ENCODE measurements at places on chromosomes 11 and 22. TPM values are rescaled to one million over a fixed set of nuclear protein-coding genes. Genes with fewer than 3 reads are reported as not detected.
A peak's percentile ranks its signal among the peaks of the same experiment; 100 is the strongest.

The RBM7 gene
- 12.1 TPM for total RNA-seq

The CCS gene
- total RNA-seq, result 13.8 TPM

The UPK2 gene
- not detected for total RNA-seq

The GNAZ gene
- total RNA-seq, result 1.9 TPM

The ADSL gene
- 41.8 TPM for total RNA-seq

The CDCA5 gene
- 0.52 TPM for total RNA-seq

The EHF gene
- 0.78 TPM for total RNA-seq

The PPP1R14B gene
- 99.2 TPM for total RNA-seq

The F2 gene
- total RNA-seq, result not detected

The PNPLA5 gene
- not detected for total RNA-seq

The TMEM151A gene
- 1.4 TPM for total RNA-seq

- H3K27me3 ChIP-seq, result no peaks in the 10 kb centered on the region
- no peak overlapping the region for H3K27ac ChIP-seq
- H3K4me1 ChIP-seq, result no peaks in the 10 kb centered on the region
- no peak overlapping the region for H3K4me3 ChIP-seq
- DNase-seq, result no peak
Measured at GRCh38 chr11:60336767-60337391, 9.8 kb downstream of the MS4A6E start.

DNA sequence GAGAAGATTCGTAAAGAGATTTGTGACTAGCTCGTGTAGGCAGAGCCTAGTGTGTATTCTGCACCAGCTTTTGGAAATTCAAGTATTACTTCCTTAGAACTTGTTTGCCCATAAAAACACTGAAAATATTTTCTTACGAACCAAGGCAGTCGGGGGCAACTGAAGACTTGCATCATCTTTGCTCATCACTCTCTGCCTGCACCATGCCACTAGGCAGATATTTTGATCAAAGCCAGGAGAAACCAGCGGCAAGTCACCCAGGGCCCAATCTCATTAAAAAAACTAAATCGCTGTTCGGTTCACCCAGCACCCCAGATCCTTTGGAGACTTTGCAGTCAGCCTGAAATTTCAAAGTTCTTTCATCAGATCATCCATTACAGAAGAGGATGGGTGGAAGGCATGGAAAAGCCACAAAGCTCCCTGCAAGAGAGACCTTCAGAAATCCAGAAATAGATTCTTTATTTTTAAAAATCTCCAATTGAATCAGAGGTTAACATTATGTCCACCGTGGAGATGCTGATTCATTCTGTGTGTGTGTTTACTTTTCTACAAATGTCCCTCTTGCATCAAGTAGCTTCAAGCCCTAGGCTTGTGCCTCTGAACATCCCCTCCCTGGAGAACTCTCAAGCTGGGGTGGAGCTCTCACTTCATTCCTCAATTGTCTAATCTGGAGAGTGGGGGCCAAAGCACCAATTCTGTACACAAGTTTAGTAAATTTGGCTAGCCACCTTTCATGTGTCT is 78.4 kb downstream of the ETS1 start:
- no peaks in the 10 kb centered on the region for H3K27me3 ChIP-seq
- peaks cover 15% of the 10 kb centered on the region for H3K36me3 ChIP-seq
- no peak overlapping the region for H3K4me3 ChIP-seq
- DNase-seq, result no peak
- H3K4me1 ChIP-seq, result no peaks in the 10 kb centered on the region

- H3K27ac ChIP-seq, result no peak overlapping the region
- H3K4me1 ChIP-seq, result peaks cover 19% of the 10 kb centered on the region
- no peaks in the 10 kb centered on the region for H3K36me3 ChIP-seq
- no peaks in the 10 kb centered on the region for H3K27me3 ChIP-seq
- H3K4me3 ChIP-seq, result no peak overlapping the region
- DNase-seq, result no peak
Measured at GRCh38 chr11:117720061-117720511, 76.9 kb downstream of the DSCAML1 start.

- H3K27me3 ChIP-seq, result no peaks in the 10 kb centered on the region
- peaks cover 31% of the 10 kb centered on the region for H3K4me1 ChIP-seq
- H3K4me3 ChIP-seq, result no peak overlapping the region
Measured at GRCh38 chr11:113176599-113177360, 137.6 kb upstream of the TTC12 start.

DNA sequence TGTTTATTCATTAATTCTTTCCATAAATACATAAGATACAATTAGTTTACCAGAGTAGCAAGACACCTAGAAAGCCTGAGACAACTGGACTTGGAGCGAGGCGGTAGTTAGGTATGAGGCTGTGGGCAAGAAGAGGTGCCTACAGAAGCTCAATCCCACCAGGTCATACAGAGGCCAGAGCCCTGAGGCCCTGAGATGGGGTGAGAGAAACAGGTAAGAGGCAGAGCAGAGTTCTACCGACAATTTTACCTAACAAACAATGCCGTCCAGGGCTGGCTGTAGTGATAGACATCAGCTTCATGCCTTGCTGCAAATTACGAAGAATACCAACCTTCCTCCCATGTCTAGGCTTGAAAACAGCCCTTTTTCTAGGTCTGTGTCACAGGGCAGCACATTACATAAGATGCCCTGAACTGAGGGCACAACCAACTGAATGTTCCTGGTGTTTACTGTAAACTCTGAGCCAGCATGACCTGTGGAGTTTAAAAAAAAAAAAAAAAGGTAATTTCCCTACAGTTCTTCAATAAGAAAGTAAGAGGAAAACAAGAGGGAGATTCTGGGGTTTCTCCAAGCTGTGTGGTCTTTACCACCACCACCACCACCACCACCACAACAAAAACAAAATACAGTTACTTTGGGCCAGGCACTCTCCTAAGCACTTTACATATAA is 105.8 kb downstream of the GAB2 start:
- H3K27ac ChIP-seq, result peak overlapping the region; percentile 83
- no peak for DNase-seq

- H3K27ac ChIP-seq, result no peak overlapping the region
- H3K4me3 ChIP-seq, result no peak overlapping the region
- DNase-seq, result no peak
Measured at GRCh38 chr11:93348930-93349329, 18.4 kb downstream of the DEUP1 start.

GRCh38 chr11:126992065-126992803 is 8.3 kb downstream of the KIRREL3 start:
- H3K36me3 ChIP-seq, result no peaks in the 10 kb centered on the region
- H3K4me3 ChIP-seq, result no peak overlapping the region
- H3K4me1 ChIP-seq, result peaks cover 12% of the 10 kb centered on the region
- DNase-seq, result no peak
- H3K27ac ChIP-seq, result no peak overlapping the region

GRCh38 chr11:97079244-97079643 is 689.4 kb downstream of the JRKL start:
- no peak overlapping the region for H3K27ac ChIP-seq
- no peak for DNase-seq
- no peaks in the 10 kb centered on the region for H3K27me3 ChIP-seq
- no peak overlapping the region for H3K4me3 ChIP-seq
- no peaks in the 10 kb centered on the region for H3K4me1 ChIP-seq

- no peak for DNase-seq
- no peaks in the 10 kb centered on the region for H3K27me3 ChIP-seq
- H3K36me3 ChIP-seq, result no peaks in the 10 kb centered on the region
- no peaks in the 10 kb centered on the region for H3K4me1 ChIP-seq
Measured at GRCh38 chr11:132430429-132431062, 1060.1 kb downstream of the NTM start.

DNA sequence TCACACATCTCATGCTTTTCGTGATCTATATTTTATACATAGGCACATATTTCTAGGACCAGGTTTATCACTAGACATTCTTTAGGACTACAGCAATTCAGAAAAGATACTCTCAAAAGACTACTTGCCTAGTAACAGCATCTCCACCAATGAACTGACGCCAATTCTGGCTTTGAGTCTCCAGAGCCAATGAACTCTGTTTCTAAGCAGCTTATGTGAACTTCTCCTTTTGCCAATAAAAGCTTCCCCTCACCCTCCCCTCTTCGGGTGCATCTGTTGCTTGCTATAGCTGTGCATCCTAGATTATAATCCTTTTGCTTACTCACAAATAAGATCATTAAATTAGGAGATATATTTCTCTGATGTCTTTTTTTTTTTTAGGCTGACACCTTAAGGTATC is 11.4 kb upstream of the ANKK1 start:
- DNase-seq, result no peak
- H3K36me3 ChIP-seq, result no peaks in the 10 kb centered on the region
- H3K27ac ChIP-seq, result no peak overlapping the region
- no peak overlapping the region for H3K4me3 ChIP-seq
- H3K4me1 ChIP-seq, result no peaks in the 10 kb centered on the region

DNA sequence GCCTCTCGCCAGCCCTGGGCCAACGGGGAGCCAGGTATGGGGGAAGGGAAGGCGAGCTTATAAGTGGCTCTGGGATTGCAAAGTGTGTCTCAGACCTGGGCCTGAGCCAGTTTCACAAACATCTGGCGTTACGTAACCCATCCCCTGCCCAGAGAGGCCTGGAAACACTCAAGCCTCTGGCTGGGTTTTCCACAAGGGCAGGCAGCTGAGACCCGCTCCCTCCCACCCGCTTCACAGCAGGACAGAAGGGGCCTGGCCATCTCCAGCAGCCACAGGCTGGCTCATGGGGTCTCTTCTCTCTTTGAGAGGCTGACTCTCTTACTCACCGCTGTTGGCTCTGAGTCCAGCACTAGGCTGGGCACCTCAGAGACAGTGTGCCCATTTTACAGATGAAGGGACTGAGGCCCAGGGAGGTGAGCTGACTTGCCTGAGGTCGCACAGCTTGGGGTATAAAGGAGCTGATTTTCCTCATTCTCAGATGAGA is 44.5 kb downstream of the TRIOBP start:
- peak overlapping the region; percentile 35 for H3K27ac ChIP-seq
- H3K4me1 ChIP-seq, result no peaks in the 10 kb centered on the region
- no peaks in the 10 kb centered on the region for H3K36me3 ChIP-seq
- H3K27me3 ChIP-seq, result no peaks in the 10 kb centered on the region
- peak; percentile 94 for DNase-seq

- DNase-seq, result peak; percentile 80
- H3K27ac ChIP-seq, result no peak overlapping the region
- no peaks in the 10 kb centered on the region for H3K4me1 ChIP-seq
- H3K27me3 ChIP-seq, result no peaks in the 10 kb centered on the region
Measured at GRCh38 chr11:85941380-85941973, 86.3 kb downstream of the CCDC83 start.

DNA sequence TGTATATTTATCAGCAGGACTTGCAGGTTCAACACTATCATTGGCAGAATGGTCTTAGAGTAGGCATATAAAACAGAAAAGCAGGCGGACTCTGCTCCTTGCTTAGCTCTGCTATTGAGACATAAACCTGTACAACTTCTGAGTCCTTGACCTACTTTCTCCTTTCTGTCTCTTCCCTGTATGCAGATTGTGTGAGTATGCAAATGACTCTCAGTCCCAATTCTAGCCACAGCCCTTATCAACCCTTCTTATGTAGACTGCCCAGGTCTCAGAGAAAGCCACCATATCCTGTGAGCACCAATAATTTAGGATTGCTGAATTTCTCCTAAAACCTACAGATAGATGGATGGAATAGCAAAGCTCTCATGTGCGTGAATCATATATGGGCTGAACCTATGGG is 367.6 kb upstream of the DDI1 start:
- H3K4me1 ChIP-seq, result no peaks in the 10 kb centered on the region
- no peak overlapping the region for H3K4me3 ChIP-seq
- no peak for DNase-seq
- H3K27me3 ChIP-seq, result no peaks in the 10 kb centered on the region
- H3K27ac ChIP-seq, result no peak overlapping the region

GRCh38 chr11:72036687-72037086 is 38.0 kb downstream of the IL18BP start:
- no peak overlapping the region for H3K4me3 ChIP-seq
- H3K4me1 ChIP-seq, result no peaks in the 10 kb centered on the region
- H3K27me3 ChIP-seq, result no peaks in the 10 kb centered on the region
- no peak for DNase-seq

DNA sequence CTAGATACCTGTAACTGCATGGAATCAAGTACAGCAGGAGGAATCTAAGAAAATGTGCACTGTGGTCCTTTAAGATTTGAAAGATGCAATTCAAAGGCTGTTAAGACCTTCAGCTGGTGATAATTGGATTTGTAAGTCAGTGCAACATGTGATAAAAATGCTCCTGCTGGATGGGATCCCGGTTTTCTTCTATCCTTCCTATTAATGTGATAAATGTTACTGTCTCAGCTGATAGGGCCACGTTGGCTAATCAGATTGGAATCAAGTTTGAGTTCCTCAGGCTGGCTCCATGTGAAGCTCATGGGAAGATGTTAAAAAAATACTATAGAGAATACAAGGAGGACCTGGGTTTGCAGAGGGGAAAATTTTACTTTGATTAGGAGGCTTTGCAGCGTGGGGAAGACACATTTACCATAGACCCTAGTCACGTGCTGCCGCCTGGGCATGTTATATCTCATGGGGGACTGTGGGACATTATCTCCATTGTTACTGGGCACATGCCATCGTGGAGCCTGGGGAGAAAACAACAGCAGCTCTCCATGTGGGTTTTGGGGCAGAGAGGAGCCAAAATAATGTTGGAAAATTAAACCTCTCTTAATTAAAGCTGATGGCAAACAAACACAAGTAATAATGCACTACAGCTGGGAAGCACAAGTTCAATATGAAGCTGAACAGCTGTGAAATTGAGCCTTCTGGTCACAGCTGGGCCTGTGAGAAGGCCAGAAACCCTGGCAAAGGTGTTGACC is 652.5 kb downstream of the NTM start:
- H3K27ac ChIP-seq, result peak overlapping the region; percentile 62
- H3K4me3 ChIP-seq, result no peak overlapping the region
- no peaks in the 10 kb centered on the region for H3K36me3 ChIP-seq
- H3K27me3 ChIP-seq, result no peaks in the 10 kb centered on the region
- DNase-seq, result no peak
- H3K4me1 ChIP-seq, result peaks cover 49% of the 10 kb centered on the region

GRCh38 chr11:48141475-48142122 is 75.0 kb upstream of the OR4B1 start:
- DNase-seq, result no peak
- H3K4me1 ChIP-seq, result no peaks in the 10 kb centered on the region
- no peak overlapping the region for H3K27ac ChIP-seq
- no peaks in the 10 kb centered on the region for H3K27me3 ChIP-seq
- peaks cover 5% of the 10 kb centered on the region for H3K36me3 ChIP-seq

DNA sequence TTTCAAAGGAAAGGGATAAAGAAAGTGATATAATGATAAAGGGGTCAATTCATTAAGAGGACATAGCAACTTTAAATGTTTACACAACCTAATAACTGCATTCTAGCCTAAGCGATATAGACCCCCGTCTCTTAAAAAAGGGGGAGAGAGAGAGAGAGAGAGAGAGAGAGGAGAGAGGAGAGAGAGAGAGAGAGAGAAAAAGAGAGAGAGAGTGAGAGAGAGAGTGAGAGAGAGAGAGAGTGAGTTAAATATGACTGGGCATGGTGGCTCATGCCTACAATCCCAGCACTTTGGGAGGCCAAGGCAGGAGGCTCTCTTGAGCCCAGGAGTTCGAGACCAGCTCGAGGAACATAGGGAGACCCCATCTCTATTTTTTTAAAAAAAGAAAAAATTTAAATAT is 90.2 kb upstream of the GAL start:
- DNase-seq, result no peak
- no peaks in the 10 kb centered on the region for H3K4me1 ChIP-seq
- no peak overlapping the region for H3K4me3 ChIP-seq
- H3K27ac ChIP-seq, result no peak overlapping the region
- H3K36me3 ChIP-seq, result peaks cover 71% of the 10 kb centered on the region
